ENCODE measurements at places on chromosomes 12 and 14.

DNA sequence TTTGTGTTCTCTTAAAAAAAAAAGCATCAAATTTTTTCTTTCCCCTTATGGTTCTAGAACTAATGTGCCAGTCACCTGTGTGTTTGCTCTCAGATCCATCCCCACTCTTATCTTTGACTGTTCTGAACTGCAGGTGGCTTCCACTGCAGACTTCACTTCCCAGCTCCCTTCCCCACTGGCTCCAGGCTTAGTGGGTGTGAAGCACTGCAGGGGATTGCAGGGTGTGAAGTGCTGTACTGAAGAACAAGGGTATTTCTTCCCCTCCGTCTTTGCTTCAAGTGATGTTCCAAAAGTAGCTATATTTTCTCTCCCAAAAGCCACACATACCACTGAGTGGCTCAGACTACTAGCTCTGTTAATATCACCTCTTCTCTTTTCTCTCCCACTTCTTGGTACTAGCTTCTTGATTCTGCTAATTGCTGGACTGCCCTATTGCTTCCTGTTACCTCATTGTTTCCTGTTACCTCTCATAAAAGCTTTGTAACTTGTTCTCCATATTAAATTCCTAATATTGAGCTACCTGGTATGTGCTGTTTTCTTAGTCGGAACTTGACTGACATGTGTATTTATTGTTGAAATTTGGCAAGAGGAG, 115.4 kb upstream of the PRICKLE1 start:
- no peak for DNase-seq

DNA sequence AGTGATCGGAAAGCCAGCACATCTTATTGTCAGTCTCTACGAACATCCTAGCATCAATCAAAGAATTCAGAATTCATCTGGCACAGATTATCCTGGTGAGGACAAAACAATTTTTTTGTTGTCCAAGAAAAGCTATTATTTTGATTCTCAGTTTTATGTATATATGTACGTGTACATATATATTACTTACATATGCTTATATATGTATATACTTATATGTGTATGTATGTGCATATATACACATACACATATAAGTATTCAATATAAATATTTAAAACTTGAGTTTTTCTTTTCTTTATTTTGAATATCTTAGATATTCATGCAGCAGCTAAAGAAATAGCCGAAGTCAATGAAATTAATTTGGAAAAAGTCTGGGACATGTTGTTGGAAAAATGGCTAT, 77.9 kb downstream of the KNTC1 start:
- DNase-seq = no peak

DNA sequence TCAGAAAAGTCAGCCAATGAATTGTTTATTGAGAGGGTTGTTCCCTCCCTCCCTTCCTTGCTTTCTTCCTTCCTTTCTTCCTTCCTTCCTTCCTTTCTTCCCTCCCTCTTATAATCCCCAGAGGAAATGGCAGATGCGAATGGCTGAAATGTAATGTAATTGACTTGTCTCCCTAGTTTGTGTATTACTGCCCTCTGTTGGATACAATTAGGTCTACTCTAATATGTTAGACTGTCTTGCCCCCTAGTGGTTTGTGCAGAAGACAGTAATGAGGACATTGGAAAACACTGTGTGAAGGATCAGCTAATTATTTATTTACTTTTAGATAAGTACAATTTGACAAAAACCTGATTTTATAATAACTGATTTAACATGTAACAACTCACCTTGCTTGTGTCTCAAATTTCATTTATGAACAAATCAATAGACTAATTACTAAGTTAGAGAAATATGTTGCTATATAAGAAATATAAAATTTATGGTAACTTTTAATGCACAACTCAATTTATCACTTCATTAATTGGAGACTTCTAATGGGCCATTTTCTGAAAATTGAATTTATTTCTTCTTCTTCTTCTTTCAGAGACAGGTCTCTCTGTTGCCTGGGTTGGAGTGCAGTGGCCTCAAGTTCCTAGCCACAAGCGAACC, 229.8 kb upstream of the LRIG3 start:
- DNase-seq = no peak

GRCh38 chr12:103785243-103786031, 55.6 kb downstream of the NT5DC3 start:
- no peak for DNase-seq

Measured in activated T-helper 1 cell treated with anti-CD3 and anti-CD28 coated beads, Interleukin-2, amount 50 U/mL, for 16 hours (primary cell).